Activated naive CD8-positive, alpha-beta T cell treated with anti-CD3 and anti-CD28 coated beads, Interleukin-2, amount 10 ng/mL, durations not matched to agents 7 days and 5 days (primary cell): ENCODE measurements at places on chromosomes 1 and 21.

- no peak for DNase-seq
Measured at GRCh38 chr1:113106910-113107309, 33.9 kb downstream of the LRIG2 start.

GRCh38 chr1:232622981-232623380 is 7.0 kb downstream of the SIPA1L2 start:
- no peak for DNase-seq

GRCh38 chr1:22141554-22142314 is 1.2 kb downstream of the WNT4 start:
- no peak for DNase-seq

GRCh38 chr21:44903050-44903685 is 17.5 kb downstream of the ITGB2 start:
- DNase-seq = no peak

DNA sequence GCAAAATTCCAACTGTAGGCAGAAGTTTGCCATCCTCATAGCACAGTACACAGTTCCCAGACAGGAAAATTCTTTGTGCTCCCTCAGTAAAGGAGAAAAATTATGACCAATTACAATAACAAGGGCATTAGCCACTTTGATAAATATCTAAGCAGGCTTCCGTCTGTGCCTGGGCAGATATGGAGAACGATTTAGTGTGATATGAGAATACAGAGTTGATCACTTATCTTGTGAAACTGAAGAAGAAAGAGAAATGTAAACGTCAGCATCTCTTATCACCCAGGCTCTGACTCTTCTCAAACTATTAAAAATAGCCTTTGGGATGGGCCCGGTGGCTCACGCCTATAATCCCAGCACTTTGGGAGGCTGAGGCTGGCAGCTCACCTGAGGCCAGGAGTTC is 54.5 kb upstream of the TIAM1 start:
- DNase-seq = no peak

GRCh38 chr1:24898909-24899439 is 31.1 kb downstream of the RUNX3 start:
- peak; percentile 45 for DNase-seq

- DNase-seq = no peak
Measured at GRCh38 chr21:39012326-39013230, 170.7 kb downstream of the PSMG1 start.

- DNase-seq = no peak
Measured at GRCh38 chr1:51421964-51422363, 91.6 kb upstream of the TTC39A start.

DNA sequence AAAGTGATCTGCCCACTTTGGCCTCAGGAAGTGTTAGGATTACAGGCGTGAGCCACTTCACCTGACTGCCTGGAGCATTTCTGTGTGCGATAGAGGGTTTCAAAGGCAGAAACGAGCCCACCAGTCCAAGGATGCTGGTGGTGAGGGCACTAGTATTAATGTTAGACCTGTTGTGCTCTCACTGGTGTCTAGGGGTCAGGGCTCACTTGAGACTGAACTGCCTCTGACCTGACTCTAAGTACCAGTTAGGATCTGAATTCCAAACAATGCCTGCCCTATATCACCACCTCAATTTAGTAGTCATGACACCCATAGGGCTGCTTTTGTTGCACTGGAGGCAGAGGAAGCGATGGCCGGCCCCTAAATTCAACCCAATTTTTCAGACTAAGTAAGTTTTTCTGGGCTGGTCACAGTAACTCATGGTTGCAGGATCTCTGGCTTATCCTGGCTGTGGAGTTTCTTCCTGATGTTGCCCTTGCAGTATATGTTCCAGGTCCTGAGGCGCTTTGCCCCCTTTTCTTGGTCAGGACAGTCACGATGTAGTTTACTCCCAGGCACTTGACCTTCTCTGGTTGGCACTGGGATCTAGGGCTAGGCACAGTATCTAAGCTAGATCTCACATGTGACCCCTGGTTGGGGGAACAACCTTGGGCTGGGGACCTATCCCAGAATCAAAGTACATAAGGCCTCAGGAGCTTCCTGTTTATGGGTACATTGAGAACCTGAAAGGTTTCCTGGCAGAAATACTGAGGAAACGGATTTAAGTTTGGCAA is 4.5 kb downstream of the CCDC17 start:
- DNase-seq = no peak

DNA sequence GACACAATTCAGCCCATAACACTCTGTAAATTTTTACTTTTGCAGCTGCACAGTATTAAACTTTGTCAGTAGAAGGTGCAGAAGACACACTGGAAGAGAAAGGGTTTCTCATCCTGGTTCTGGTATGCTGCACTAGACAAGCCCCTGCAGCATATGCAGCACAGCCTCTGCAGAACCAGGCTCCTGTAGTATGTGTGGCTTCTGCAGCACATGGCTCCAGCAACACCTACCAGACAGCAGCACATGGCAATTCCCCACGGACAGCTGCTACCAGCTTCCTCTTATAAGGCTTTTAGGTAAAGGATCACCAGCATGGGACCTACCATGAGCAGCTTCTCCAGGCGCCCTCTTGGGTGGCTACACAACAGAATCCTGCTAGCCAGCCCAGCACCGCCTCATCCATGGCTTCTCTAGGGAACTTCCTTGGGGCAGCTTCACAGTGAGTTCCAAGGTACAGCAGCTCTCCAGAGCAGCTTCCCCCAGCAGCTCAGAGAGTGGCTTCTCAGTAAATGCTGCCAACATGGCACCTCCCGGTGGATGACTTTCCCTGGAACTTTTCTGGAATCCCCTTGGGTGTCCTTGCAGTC is 534.4 kb upstream of the CXADR start:
- DNase-seq = no peak

- DNase-seq = no peak
Measured at GRCh38 chr1:76905876-76906595, 38.8 kb downstream of the ST6GALNAC5 start.

DNA sequence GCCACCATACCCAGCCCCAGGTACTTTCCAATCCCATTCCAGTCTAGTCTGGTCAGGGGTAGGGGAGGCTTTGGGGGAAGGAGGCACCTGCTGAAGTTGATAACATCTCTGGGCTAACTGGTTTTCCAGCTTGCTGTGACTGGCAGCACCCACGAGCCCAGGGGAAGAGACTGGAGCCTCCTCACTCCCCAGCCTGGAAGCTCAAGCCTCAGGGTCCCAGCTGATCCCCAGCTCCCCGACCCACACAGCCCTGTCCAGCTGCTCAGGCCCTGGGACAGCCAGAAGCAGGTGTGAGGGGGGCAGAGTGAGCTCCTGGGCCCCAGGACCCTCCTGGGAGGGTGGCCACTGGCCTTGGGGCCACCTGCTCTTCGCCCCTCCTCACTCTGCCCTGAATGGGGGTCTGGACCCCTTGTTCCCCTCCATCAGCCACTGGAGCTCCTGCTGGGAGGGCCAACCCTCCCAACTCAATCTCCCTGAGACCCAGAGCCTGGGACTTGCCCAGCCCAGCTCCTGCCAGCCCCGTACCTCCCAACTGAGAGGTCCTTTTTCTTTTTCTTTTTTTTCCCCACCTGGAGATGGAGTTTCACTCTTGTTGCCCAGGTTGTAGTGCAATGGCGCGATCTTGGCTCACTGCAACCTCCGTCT is 23.5 kb upstream of the RNU1-4 start:
- DNase-seq = no peak

DNA sequence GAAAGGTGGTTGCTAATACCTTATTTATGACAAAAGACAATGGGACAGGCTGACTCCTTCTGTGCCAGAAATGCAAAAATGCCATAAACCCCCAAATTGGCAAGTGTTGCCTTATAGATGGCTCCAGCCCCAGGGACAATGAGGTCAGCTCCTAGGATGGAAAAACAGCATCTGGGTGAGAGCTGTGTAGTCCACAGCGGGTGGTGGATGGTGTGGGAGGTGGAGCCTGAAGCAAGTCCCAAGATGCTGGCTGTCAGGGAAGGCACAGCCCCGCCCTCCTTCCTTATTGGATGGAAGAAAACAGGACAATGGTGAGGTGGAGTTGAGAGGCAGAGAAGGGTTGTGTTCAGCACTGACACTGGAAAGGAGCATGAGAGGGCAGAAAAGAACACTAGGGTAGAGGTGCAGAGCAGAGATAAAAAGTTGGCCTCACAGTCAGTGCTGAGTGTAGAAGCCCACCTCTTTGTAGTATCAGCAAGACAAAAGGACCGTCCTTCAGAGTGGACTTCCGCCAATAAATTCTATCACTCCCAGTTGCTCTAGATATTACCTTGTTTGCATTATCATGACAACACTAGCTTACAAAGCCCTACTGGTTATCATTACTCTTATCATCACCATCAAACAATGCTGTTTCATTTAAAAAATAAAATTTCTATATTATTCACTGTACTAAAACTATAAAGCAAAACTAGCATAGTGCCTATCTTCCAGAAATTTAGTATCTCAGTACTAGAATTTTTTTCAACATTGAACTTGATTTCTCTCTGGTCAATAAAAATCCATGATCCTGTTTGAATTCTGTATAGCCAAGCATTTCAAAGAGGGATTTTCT is 3.7 kb upstream of the SDE2 start:
- DNase-seq = no peak

- DNase-seq = no peak
Measured at GRCh38 chr21:42221581-42222345, 2.8 kb downstream of the ABCG1 start.

GRCh38 chr1:227905573-227906487 is 41.9 kb downstream of the WNT9A start:
- no peak for DNase-seq

DNA sequence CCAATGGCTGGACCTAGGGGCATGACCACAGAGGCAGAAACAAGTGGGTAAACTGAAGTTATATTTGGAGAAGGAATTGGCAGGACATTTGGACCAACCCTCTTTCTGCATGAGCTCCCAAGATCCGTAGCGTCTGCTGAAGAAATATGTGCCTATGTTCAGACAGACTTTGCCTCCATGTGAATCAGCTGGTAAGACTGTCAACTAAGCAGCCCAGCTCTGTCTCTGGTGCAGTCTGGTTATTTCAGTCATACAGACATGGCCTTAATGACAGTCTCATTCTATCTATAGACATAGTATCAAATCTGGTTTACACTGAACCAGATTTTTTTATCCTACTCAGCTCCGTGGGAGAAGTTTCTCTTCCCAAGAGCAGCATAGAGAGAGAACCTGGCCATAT is 63.1 kb upstream of the PBX1 start:
- no peak for DNase-seq

DNA sequence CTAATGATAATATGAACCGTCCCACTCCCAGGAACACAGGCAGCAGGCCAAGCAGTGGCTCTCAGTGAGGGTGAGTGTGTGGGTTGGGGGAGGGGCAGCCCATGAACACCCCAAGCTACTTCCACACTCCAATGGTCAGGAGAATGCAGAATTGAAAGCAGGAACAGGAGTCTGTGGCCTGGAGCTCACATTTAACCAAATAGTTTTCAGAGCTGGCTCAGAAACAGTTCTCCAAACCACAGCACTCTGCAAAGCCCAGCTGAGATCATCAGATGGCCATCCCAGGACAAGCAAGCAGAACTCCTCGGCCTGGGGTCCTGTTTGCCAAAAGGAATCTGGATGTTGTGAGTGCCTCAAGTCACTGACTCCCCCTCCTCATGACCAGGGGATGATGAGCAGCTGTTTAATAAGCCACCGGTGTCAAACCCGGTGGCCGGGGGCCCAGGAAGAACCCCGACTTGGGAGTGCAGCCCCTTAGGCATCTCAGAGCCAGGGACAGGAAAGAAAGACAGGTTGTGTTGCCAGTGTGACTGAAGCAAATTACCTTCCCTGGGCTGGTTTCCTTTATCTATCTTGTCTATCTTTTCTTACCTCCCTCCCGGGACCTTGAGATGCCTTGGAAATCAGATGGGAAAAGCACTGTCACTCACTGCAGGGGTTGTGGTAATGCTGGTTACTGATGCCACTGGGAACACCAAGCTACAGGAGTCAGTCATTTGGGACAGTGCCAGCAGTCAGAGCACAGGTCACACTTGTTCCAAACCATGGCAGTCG is 20.4 kb downstream of the DEGS1 start:
- no peak for DNase-seq

DNA sequence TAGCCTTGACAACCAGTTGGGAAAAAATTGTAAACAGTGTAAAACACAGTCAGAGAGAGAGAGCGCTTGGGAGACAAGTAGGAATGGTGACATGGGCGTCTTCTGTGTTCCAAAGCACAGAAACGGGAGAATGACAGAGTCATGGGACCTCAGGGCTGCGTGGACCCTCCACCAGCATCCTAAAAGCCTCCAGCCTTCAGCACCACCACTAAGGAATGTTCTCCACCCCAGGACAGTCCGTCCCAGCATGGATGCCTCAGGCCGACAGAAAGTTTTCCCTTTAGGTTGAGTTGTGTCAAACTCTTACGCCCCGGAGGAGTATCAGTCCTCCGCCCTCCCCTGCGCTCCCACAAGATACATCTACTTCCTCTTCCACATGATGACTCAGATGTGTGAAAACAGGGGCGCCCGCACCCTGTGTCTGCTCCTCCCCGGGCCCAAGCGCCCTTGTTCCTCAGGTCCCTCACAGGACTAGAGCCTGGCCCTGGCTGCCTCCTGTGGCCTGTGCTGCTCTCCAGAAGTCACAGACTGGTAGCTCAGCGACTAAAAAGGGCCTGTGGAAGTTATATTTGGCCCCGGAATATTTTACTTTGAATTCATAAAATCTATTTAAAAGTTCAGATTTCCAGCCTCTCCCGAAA is 63.9 kb upstream of the EFHD2 start:
- DNase-seq = peak; percentile 65

DNA sequence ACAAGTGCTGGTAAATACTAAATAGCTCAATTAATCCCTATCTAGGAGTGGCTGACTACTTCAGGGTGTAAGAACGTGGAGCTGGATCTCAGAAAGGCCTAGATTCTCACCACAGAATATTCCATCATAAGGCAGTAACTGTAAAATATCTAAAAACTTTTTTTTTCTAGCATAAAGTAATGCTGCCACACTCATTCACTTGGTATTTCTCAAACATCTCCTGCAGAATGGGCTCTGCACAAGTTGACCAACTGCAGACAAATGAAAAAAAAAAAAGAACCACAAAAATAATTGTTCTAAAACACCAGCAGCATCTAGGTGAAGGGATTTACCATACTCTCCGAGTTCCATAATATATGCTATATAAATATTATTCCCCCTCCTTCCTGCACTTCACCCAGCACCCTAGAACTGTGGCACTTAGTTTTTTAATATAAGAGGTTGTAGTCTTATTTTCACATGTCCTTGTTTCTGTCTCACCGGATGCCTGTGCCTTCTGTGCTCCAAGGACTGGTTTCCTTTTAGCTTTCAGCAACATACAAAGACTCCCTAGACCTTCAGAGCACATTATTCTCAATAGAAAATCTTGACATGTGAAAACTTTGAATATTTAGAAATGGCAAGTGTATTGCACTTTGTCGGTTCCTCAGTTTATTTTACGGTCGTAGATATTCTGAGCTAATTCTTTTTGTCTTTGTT is 8.9 kb downstream of the VSIG8 start:
- DNase-seq = no peak

DNA sequence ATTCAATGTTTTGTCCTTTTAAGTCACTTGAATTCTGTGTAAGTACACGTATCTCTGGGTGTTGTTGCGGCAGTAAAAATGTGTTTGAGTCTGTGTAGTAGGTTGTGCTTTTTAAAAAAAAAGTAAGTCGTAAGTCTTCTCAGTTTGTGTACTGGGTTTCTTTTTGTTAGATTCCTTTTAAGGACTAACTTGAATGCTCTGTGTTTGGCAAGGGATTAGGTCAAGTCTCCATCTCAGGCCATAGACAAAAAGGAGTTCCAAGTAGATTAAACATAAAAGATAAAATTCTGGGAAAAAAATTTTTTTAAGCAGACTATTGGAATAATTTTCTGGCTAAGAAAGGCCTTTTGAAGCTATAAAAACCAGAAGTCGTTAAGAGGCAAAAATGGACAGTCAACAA is 113.1 kb downstream of the ATP5PO start:
- DNase-seq = no peak
